ENCODE measurements at places on chromosomes 1 and 21.

DNA sequence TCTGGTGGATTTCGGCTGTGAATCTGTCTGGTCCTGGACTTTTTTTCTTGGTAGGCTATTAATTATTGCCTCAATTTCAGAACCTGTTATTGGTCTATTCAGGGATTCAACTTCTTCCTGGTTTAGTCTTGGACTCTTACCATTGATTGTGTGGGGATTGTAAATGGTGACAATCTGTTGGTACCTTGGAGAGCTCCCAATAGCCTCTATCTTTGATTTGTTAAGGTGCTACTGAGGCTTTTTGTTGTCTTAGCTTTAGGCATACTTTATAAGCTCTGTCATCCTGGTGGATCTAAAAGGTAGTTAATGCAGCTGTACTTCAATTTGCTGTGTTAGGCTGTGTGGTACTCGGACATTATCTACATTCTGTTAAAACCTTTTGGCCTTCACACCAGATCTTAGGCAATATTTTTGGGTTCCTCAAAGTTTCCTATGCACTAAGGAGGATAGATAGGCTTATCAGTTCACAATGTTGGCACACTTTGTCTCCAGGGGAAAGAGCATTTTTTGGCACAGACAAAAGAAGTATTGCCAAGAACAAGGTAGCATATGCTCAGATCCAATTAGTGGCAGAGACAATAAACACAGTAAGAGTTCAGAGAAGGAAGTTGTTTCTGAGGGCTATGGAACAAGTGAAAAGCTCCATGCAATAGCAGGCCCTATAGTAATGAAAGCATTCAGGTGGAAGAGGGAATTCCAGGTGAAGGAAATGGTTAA, 230.4 kb downstream of the PDE4B start:
- DNase-seq, result peak; percentile 6

- DNase-seq, result no peak
These were observed 5.5 kb downstream of the MRPS6 start for GRCh38 chr21:34078915-34079314.

GRCh38 chr1:24984800-24985522, 54.9 kb upstream of the RUNX3 start:
- no peak for DNase-seq

GRCh38 chr1:65844821-65845534, 52.3 kb downstream of the PDE4B start:
- no peak for DNase-seq

GRCh38 chr1:6298940-6299465, 38.1 kb upstream of the GPR153 start:
- DNase-seq, result no peak

DNA sequence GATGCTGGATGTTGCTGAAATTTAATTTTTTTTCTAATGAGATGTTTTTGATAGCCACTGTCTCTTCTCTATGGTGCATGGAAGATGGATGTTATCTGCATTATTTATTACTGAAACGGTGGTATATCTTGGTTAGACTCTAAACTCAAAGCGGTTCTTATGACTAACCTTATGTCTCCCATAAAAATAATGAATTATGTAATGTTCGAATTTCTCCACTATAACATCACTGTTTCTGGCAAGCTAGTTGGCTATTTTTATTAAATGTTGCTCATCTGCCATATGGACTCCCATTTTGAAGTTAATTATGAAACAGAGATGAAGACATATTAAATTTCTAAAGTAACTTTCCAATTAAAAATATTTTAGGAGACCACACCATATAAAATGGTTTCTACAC, 808.6 kb upstream of the ADGRL4 start:
- DNase-seq, result no peak

DNA sequence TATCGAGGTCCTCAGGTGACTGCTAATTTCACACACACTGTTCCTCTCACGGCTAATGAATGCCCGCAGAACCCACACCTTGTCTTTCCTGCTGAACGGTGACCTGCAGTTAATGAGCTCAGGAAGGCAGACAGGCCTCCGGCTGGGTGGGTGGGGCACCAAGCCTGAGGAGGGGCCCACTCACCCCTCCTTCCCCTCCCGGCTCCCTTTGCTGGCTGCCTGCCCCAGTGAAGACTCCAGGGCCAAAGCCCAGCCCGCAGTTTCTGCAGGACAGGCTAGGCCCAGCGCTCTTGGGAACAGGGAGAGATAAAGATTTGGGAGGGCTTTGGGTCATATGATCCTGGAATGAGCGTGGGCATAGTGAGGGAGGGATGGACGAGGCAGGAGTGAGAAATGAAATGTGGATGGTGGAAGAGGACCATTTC, 26.4 kb downstream of the FOXO6 start:
- no peak for DNase-seq

- no peak for DNase-seq
These were observed 45.4 kb downstream of the ADSS2 start for GRCh38 chr1:244406337-244406736.

- no peak for DNase-seq
These were observed 133.3 kb downstream of the PGBD5 start for GRCh38 chr1:230292689-230293389.

DNA sequence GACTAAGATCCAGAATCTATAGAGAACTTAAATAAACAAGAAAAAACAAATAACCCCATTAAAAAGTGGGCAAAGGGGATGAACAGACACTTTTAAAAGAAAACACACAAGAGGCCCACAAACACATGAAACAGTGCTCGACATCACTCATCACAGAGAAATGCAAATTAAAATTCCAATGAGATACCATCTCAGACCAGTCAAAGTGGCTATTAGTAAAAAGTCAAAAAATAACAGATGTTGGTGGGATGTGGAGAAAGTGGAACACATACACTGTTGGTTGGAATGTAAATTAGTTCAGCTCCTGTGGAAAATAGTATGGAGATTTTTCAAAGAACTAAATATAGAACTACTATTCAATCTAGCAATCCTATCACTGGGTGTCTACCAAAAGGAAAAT, 143.1 kb downstream of the IFI44 start:
- no peak for DNase-seq

GRCh38 chr1:53460211-53460634, 1.0 kb downstream of the DMRTB1 start:
- DNase-seq, result no peak

DNA sequence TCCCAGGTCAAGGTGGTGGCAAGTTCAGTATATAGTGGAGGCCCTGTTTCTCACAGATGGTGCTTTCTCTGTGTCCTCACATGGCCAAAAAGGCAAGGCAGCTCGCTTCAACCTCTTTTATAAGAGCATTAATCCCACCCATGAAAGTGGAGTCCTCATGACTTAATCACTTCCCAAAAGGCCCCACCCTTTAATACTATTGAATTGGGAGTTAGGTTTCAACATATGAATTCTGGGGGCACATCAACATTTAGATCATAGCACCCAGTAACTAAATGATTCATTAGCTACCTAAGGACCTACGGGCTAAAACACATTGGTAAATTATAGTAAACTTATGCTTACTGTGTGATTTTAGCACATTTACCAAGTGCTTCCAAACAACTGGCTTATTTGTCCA, 317.9 kb downstream of the LTN1 start:
- DNase-seq, result no peak

DNA sequence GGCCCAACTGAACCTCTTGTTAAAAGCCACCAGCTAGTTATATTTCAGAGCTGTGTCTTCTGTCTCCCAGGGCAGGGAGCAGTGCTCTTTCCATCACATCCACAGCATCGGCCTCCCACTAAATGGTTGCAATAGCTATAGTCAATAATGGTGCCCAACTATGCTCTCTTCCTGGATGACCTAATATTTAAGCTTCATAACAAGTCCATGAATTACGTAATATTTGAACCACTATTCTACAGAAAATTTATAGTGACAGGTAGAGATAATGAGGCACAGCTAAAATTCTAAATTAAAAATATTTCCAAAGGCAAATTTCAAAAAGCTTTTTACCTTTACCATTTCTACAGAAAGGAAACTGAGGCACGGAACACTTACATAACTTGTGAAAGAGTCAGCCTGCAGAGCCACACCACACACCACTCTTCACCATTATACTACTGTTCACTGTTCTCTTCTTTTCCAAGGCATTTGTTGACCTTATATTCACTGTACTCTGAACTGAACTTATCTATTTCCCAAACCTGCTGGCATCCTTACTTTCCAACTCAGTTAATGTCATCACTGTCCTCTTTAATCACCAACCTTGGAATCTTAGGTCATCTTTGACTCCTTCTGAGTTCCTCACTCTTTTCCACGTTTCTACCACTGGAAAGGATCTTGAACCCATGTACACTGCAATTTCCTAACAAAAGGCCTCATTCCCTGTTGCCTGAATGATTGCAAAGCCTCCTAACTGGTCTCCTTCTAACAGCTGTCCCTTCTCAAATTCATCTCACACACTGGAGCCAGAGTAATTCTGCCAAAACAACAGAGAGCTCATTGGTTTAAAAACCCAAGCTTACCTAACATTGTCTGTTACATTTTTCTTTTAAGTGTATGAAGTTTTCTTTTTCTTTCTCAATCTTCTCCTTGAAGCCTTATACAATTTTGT, 85.5 kb downstream of the DDAH1 start:
- no peak for DNase-seq

GRCh38 chr21:33892853-33893252, 22.8 kb downstream of the ATP5PO start:
- DNase-seq, result no peak

- DNase-seq, result no peak
These were observed 73.9 kb downstream of the SLC66A1 start for GRCh38 chr1:19385869-19386591.

DNA sequence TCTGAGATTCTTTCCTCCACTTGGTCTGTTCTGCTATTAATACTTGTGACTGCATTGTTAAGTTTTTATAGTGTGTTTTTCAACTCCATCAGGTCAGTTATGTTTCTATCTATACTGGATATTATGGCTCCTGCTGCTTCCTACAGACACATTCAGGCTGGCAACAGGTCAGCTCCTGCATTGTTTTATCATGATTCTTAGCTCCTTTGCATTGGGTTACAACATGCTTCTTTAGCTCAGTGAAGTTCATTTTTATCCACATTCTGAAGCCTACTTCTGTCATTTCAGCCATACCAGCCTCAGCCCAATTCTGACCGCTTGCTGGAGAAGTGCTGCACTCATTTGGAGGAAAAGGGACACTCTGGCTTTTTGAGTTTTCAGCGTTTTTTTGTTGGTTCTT, 37.3 kb upstream of the F3 start:
- DNase-seq, result no peak

DNA sequence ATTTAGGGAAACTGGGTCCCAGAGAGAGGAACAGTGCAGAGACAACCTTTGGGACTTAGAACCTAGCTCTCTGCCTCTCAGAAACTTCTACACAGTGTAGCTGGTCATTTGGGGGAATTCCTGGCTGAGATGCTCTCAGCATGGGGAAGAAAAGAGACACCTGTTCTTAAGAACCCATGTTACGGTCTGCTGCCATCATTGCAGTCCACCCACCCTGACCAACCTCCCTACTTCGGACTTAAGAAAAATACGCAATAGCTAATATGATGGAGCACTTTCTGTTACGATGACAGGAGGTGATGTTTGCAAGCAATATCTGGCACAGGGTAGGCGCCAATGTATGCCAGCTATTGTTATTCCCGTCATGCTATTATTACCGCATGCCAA, 177.9 kb downstream of the IGSF21 start:
- no peak for DNase-seq

GRCh38 chr1:8598060-8598724, 219.2 kb downstream of the RERE start:
- no peak for DNase-seq

- no peak for DNase-seq
These were observed 17.1 kb upstream of the UBE2U start for GRCh38 chr1:64186138-64186897.

- DNase-seq, result no peak
These were observed 203.2 kb downstream of the SETD4 start for GRCh38 chr21:35857095-35857494.

GRCh38 chr1:91764471-91765115, 121.4 kb downstream of the TGFBR3 start:
- no peak for DNase-seq

DNA sequence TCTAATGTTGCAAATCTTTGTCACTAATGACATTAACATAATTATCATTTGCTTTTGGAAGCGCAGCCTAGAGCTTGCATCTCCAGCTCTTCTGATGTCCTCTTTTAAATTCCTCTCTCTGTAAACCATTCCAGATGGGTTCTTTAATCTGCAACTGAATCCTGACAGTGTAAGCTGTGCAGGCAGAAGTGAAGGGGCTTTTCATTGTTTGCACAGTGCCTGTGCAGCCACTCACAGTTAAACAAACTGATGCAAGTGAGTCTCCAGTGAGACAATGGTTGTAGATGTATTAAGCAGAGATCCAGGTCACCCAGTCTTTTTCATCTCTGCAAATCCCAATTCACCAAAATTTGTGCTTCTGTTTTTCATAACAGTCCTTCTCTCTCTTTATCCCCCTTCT, 22.5 kb upstream of the FCRL5 start:
- DNase-seq, result no peak

- DNase-seq, result no peak
These were observed 2.9 kb downstream of the TRIM62 start for GRCh38 chr1:33178836-33179439.

GRCh38 chr1:200373811-200374231, 36.0 kb downstream of the ZNF281 start:
- DNase-seq, result no peak

- DNase-seq, result peak; percentile 13
These were observed 118.2 kb upstream of the HOOK1 start for GRCh38 chr1:59696421-59697115.

DNA sequence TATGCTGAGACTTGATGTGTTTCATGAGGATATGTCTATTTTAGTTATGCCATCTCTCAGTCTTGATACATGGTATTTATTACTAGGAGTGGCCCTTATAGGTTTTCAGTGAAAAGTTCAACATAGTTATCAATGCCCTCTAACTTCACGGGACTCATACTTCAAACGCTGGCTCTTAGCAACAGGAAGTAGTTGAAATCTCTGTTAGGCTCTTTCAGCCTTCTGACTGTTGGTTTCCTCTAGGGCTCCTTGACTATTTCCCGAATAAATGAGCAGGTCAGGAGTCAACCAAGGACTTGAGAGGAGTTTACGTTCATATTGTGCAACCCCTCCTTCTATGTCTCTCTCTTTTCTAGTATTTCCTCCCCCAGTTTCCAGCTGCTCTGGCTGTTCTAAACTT, 141.8 kb downstream of the RGS7 start:
- DNase-seq, result no peak

DNA sequence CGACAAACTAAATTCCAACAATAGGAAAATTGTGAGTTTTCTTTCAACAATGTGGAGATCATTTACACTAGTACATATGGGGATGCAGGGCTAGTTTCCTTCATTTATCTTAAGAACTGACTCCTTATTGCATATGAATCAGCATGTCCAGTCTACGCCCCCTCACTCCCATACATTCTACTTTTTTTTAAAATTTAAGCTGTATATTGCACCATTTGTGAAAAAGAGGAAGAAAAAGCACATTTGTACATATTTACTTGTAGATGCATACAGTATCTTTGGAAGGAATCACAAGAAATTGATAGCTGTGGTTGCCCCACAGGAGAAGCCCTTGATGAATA, 15.9 kb downstream of the VPS26C start:
- no peak for DNase-seq

GRCh38 chr1:192763756-192764155, 45.1 kb upstream of the RGS2 start:
- DNase-seq, result no peak

GRCh38 chr21:41247561-41248545, 68.7 kb upstream of the FAM3B start:
- no peak for DNase-seq

GRCh38 chr1:212503714-212504113, 71.0 kb downstream of the NENF start:
- DNase-seq, result no peak

- DNase-seq, result no peak
These were observed 38.2 kb downstream of the NMNAT2 start for GRCh38 chr1:183379951-183380350.

Data from NAMALWA (cell line).